ENCODE measurements at places on chromosomes 3 and 15.

- H3K36me3 ChIP-seq: no peaks in the 10 kb centered on the region
- H3K4me3 ChIP-seq: peak overlapping the region; percentile 37
- no peak overlapping the region for H3K27ac ChIP-seq
- H3K27me3 ChIP-seq: no peaks in the 10 kb centered on the region
- no peak for DNase-seq
- H3K4me1 ChIP-seq: no peaks in the 10 kb centered on the region
These were observed 146.3 kb downstream of the P3H2 start for GRCh38 chr3:189974359-189974758.

DNA sequence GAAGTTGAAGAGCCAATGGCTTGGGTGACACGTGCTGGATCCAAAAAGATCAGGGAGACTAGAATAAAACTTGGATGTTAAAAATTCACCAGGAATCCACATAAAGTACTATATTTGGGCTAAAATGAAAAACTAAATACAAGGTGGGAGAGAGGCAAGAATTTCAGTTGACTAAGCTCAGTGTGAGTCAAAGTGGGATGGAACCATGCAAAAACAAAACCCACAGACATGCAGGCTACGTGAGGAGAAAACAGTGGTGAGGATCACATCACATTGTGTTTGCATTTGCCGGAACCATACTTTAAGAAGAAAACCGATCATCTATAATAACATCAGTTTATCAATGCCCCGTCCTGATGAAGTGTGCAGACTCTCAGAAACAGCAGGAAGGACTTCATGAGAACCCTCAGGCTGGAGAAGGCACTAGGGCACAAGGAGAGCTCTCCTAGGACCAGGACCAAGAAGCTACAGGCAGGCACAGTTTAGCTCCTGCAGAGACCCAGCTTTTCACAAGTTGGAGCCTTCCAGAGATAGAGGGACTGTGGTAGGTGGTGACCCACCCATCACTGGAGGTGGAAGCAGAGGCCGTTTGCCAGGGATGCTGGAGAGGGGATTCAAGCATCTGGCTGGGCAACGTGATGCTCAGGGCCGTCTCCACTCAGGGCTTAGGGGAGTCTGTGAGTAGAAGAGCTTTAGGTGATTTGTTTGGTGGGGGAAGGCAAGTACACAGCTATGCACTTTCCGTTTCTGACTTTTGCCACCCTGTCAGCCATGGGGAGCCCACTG lies 29.0 kb upstream of the NR2E3 start:
- H3K4me1 ChIP-seq: peaks cover 20% of the 10 kb centered on the region
- peaks cover 4% of the 10 kb centered on the region for H3K27me3 ChIP-seq
- no peak for DNase-seq
- no peak overlapping the region for H3K4me3 ChIP-seq
- H3K36me3 ChIP-seq: peaks cover 13% of the 10 kb centered on the region

GRCh38 chr15:72836676-72837330 lies 53.2 kb upstream of the ADPGK start:
- no peak overlapping the region for H3K27ac ChIP-seq
- no peak for DNase-seq
- no peaks in the 10 kb centered on the region for H3K27me3 ChIP-seq

- no peak overlapping the region for H3K4me3 ChIP-seq
- no peaks in the 10 kb centered on the region for H3K36me3 ChIP-seq
- peak; percentile 64 for DNase-seq
- H3K4me1 ChIP-seq: peaks cover 4% of the 10 kb centered on the region
These were observed 8.8 kb downstream of the TMEM40 start for GRCh38 chr3:12750223-12750622.

GRCh38 chr3:49673715-49674496 lies at the start of gene APEH:
APEH (plus strand) TSS chr3:49674351; CDS start chr3:49674402, 51 bp downstream.
- DNase-seq: peak; percentile 99
- peak within 1 kb of the TSS; percentile 88 for H3K27ac ChIP-seq
- H3K4me3 ChIP-seq: peak within 1 kb of the TSS; percentile 95
- peaks cover 5% of the 10 kb centered on the region for H3K27me3 ChIP-seq
- peaks cover 30% of the 10 kb centered on the region for H3K4me1 ChIP-seq
- peaks cover 38% of the 10 kb centered on the region for H3K36me3 ChIP-seq

DNA sequence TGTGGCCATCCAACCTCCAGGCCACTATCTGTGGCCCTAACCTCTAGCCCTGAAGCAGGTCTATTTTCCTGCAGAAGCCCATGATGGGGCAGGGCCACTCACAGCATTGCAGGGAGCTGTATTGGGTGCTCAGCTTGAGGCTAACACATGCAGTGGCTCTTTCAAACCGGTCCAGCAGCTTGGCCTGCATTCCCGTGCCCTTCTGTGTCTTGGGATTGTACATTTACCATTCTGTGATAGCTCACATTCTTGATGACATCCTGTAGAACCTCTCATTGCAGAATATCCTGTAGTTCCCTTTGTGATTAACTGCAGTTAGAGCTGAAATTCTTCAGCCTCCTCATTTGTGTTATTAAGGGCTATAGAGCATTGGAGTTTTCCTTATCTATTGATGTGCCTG lies 60.8 kb upstream of the ANKRD34C start:
- H3K4me3 ChIP-seq: no peak overlapping the region
- no peaks in the 10 kb centered on the region for H3K4me1 ChIP-seq
- no peaks in the 10 kb centered on the region for H3K36me3 ChIP-seq
- no peak overlapping the region for H3K27ac ChIP-seq
- DNase-seq: no peak

- H3K4me3 ChIP-seq: no peak overlapping the region
- H3K36me3 ChIP-seq: no peaks in the 10 kb centered on the region
- H3K27me3 ChIP-seq: peaks cover 86% of the 10 kb centered on the region
- H3K27ac ChIP-seq: no peak overlapping the region
- DNase-seq: peak; percentile 54
- H3K4me1 ChIP-seq: peaks cover 19% of the 10 kb centered on the region
These were observed 9.8 kb downstream of the ONECUT1 start for GRCh38 chr15:52780172-52780980.

GRCh38 chr3:130907966-130908365 lies 14.1 kb downstream of the ATP2C1 start:
- no peaks in the 10 kb centered on the region for H3K4me1 ChIP-seq
- no peaks in the 10 kb centered on the region for H3K36me3 ChIP-seq
- H3K27ac ChIP-seq: no peak overlapping the region
- no peak for DNase-seq
- H3K27me3 ChIP-seq: no peaks in the 10 kb centered on the region

GRCh38 chr3:30084971-30085403 lies 521.4 kb upstream of the TGFBR2 start:
- no peak overlapping the region for H3K4me3 ChIP-seq
- no peaks in the 10 kb centered on the region for H3K36me3 ChIP-seq
- no peaks in the 10 kb centered on the region for H3K4me1 ChIP-seq

- H3K27ac ChIP-seq: no peak overlapping the region
- DNase-seq: no peak
- H3K4me1 ChIP-seq: no peaks in the 10 kb centered on the region
- H3K36me3 ChIP-seq: no peaks in the 10 kb centered on the region
- no peaks in the 10 kb centered on the region for H3K27me3 ChIP-seq
- H3K4me3 ChIP-seq: no peak overlapping the region
These were observed 510.8 kb upstream of the AGTR1 start for GRCh38 chr3:148186881-148187280.

DNA sequence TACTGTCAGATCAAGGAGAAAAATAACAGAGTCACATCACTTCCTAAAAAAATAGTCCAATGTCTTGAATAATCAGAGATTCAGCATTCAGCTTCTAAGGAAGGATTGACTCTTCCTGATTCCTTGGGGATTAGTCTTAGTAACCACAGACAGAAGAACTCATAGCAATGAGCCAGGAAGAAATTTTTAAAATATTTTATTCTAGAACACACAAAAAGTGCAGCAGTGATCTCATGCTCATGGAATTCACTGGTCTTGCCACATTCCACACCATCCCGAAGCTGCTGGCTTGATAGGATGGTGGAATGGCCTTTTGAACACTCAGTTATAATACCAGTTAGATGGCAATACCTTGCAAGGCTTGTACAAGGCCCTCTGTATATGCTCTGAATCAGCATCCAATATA lies 43.0 kb upstream of the ABI3BP start:
- no peaks in the 10 kb centered on the region for H3K4me1 ChIP-seq
- no peaks in the 10 kb centered on the region for H3K36me3 ChIP-seq
- peak; percentile 84 for DNase-seq
- peak overlapping the region; percentile 93 for H3K27ac ChIP-seq
- H3K4me3 ChIP-seq: peak overlapping the region; percentile 42

DNA sequence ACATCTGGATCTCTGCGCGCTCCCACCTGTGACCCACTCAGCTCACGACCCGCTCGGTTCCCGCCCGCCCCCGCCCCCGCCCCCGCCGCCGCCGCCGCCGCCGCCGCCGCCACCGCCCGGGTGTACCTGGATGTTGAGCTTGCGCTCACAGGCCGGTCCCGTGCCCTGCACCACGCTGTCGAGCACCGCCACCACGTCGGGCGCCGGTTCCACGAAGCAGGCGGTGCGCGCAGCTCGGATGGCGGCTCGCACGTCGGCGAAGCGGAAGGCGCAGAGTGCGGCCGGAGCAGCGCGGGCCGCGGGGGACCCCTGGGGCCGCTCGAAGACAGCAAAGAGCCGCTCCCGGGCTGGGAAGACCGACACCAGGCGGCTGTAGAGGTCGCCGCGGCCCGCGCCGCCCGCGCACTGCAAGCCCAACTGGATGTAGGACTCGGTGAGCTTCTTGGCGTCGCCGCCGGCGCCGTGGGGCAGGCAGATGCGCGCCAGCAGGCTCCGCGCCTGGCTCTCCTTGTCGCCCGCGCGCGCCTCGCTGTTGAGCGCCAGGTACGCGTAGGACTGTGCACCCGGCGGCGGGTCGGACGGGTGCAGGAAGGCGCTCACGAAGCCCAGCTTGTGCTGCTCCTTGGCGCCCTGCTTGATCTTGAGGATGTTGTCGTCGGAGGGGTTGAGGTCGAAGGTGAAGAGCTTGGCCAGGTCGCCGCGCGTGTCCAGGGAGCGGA lies 1.1 kb downstream of the PLXND1 start:
- no peaks in the 10 kb centered on the region for H3K27me3 ChIP-seq
- peak; percentile 59 for DNase-seq
- H3K36me3 ChIP-seq: no peaks in the 10 kb centered on the region
- H3K27ac ChIP-seq: no peak overlapping the region
- peak overlapping the region; percentile 85 for H3K4me3 ChIP-seq

DNA sequence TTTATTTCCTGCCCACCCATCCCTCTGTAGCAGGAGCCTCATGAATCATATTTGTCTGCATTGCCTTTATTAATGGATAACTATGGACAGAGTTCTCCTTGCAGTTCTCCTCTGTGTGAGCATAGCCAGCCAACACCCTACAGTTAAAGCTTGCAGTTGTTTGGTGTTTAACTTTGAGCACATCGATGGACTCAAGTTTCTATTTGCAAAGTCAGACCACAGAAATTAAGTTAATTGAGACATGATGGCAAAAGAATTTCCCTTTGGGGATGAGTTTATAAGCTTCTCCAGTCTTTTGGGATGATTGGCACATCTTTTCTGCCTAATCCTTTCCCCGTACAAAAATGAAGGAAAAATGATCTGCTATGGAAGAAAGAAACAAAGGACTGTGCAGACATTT lies 398.9 kb upstream of the THBS1 start:
- no peak overlapping the region for H3K4me3 ChIP-seq
- DNase-seq: no peak
- H3K36me3 ChIP-seq: no peaks in the 10 kb centered on the region
- H3K27me3 ChIP-seq: no peaks in the 10 kb centered on the region

DNA sequence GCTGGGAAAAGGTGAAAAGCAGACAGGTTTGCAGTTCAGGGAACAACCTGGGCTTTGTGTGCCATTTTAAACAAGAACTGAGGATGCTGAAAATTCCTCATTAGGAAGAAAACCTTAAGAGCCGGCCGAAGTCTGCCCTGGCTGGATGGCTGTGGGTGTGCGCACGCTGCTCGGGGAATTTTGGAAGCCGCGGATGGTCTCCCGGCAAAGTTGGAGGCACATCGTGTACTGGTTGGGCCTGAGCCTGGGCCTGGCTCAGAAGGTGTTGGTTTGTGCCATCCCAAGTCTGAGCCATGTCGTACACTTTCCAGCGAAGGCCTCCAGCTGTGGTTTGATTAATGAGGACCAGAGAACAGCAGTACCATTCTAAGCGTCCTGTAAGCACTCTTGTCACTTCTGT lies 188.2 kb downstream of the ATP10A start:
- peaks cover 21% of the 10 kb centered on the region for H3K4me1 ChIP-seq
- no peaks in the 10 kb centered on the region for H3K36me3 ChIP-seq
- H3K4me3 ChIP-seq: no peak overlapping the region
- DNase-seq: no peak
- no peak overlapping the region for H3K27ac ChIP-seq

- peaks cover 14% of the 10 kb centered on the region for H3K4me1 ChIP-seq
- H3K4me3 ChIP-seq: no peak overlapping the region
- no peak for DNase-seq
- H3K36me3 ChIP-seq: no peaks in the 10 kb centered on the region
- no peak overlapping the region for H3K27ac ChIP-seq
- no peaks in the 10 kb centered on the region for H3K27me3 ChIP-seq
These were observed 211.2 kb downstream of the TJP1 start for GRCh38 chr15:29611057-29611456.

- DNase-seq: no peak
- peaks cover 19% of the 10 kb centered on the region for H3K36me3 ChIP-seq
- peaks cover 4% of the 10 kb centered on the region for H3K4me1 ChIP-seq
- peak overlapping the region; percentile 44 for H3K27ac ChIP-seq
- H3K27me3 ChIP-seq: no peaks in the 10 kb centered on the region
These were observed 23.4 kb upstream of the GATM start for GRCh38 chr15:45401665-45402161.

GRCh38 chr15:76576523-76577279 lies 240.1 kb downstream of the ISL2 start:
- peak; percentile 44 for DNase-seq
- no peak overlapping the region for H3K4me3 ChIP-seq

- H3K4me3 ChIP-seq: no peak overlapping the region
- DNase-seq: no peak
- no peaks in the 10 kb centered on the region for H3K36me3 ChIP-seq
These were observed 27.9 kb upstream of the TBC1D21 start for GRCh38 chr15:73845507-73845906.

GRCh38 chr15:64622410-64623260 lies 152.8 kb downstream of the RBPMS2 start:
- H3K27me3 ChIP-seq: no peaks in the 10 kb centered on the region
- no peak overlapping the region for H3K4me3 ChIP-seq
- H3K27ac ChIP-seq: no peak overlapping the region
- H3K4me1 ChIP-seq: peaks cover 2% of the 10 kb centered on the region
- DNase-seq: no peak

DNA sequence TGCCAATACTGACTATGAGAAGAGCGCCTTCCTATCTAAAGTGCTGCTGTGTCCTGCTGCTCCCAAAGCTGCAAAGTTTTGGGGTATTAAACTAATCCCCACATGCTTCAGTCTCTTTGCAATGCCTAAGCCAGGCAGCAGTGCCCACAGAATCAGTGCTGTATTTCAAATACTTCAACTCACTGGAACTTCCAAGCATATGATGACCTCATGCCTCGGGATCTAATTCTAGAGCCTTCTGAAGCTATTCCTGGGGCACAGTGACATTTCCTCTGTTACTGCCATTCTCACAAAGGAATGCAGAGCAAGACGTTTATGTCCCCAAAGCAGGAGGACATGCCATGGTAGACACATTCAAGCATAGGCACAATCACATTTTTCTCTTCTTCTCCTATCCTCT lies 78.5 kb downstream of the CD200 start:
- H3K36me3 ChIP-seq: peaks cover 3% of the 10 kb centered on the region
- H3K27ac ChIP-seq: no peak overlapping the region
- no peak for DNase-seq
- no peak overlapping the region for H3K4me3 ChIP-seq
- H3K27me3 ChIP-seq: no peaks in the 10 kb centered on the region

Data from mesenchymal stem cell (in vitro differentiated cells and primary cell).